ENCODE measurements at places on chromosomes 12 and 14. TPM values are rescaled to one million over a fixed set of nuclear protein-coding genes. Genes with fewer than 3 reads are reported as not detected.
A peak's percentile ranks its signal among the peaks of the same experiment; 100 is the strongest.

DNA sequence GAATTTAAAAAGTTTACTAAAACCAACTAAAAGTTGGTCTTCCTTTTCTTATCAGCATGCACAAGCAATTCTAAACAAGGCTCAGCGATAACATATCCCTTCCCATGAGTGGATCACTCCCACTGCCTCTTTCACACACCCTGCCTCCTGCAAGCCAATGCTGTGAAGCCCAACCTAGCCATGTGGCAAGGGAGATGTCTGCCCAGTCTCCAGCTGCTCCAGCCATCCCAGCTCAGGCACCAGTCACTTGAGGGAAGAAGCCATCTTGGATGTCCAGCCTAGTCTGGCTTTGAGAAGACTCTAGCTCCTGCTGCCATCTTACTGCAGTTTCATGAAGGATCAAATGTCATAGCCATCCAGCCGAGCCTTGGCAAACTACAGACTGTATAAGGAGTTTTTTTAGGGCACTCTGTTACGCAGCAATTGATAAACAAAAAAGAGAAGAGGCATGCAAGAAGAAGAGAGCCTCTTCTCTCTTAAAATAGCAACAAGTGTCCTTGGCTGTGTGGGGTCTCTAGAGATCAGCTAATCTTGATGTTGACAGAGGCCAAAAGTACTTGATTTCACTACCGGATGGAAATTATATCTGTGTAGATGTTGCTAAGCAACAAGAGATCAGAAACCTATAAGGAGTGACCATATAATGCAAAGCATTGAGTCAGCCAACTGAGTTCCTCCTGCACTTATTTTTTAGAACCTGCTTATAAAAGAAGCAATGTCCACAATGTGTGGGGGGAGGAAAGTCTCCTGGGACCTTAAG is 108.9 kb downstream of the PTCSC3 start:
- no peak for DNase-seq

- no peak for DNase-seq
Measured at GRCh38 chr12:91577586-91578539, 395.2 kb upstream of the DCN start.

- no peak for DNase-seq
Measured at GRCh38 chr14:33323979-33324378, 385.3 kb downstream of the NPAS3 start.

DNA sequence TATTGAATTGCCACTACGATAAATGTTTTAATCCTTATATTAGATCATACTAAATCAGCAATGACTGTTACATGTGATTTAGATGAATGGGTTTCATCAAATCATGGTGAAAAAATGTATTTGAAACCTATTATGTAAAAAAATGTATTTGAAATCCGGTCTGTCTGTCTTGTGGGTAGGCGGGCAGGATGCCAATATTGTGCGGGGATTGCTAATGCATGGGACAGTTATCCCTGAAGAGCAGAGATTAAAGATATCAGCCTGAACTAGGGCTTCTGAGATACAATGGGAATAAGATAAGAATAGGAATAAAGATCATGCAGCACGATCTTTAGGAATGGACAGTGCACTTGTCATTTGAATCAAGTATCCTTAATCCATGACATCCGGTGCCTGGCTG is 134.0 kb downstream of the PRKCH start:
- DNase-seq, result no peak

- DNase-seq, result peak; percentile 68
Measured at GRCh38 chr14:90235179-90235976, 21.0 kb upstream of the PSMC1 start.

DNA sequence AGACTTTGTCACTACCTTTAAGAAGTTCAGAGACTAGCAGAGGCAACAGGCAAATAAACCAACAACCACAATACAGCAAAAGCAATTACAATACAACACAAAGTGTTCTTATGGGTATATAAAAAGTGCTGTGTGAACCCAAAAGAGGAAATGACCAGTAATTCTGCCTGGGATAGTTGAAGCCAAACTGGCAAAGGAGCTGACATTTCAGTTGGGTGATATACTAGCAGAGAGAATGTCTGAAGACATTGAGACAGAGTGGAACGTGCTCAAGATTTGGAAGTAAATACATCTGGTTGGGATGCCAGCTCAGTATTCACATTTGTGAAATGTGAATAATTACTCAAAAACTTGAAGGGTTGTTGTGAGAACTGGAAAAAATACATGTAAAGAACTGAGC is 80.6 kb upstream of the GTF2A1 start:
- DNase-seq, result no peak

Gene RASSF9
- total RNA-seq, result not detected

Gene TAS2R13
- total RNA-seq, result 1.3 TPM

Gene MUCL1
- not detected for total RNA-seq
